MCF 10A (cell line): ENCODE measurements at places on chromosomes 11 and 22.

- H3K36me3 ChIP-seq: no peaks in the 10 kb centered on the region
- H3K4me3 ChIP-seq: no peak overlapping the region
- no peak for DNase-seq
- H3K27me3 ChIP-seq: no peaks in the 10 kb centered on the region
Observed at GRCh38 chr11:7668464-7668863, 4.8 kb downstream of the CYB5R2 start.

DNA sequence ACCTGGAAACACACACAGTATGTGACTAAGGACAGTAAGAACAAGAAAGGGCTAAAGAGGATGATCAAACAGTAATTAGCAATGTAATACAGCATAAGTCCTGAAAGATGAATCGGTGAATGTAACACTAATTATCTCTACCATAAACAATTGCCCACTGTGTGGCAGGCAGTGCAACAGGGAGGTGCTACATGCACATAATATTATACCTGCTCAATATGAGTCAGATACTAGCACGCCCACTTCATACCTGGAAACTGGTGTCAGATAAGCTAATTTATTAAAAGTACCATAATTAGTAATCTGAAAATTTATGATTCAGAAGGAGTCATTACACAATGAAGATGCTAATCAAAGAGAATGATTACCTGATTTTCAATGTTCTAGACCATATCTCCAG, 14.9 kb downstream of the CASP12 start:
- H3K4me1 ChIP-seq: no peaks in the 10 kb centered on the region
- DNase-seq: no peak
- H3K36me3 ChIP-seq: no peaks in the 10 kb centered on the region

DNA sequence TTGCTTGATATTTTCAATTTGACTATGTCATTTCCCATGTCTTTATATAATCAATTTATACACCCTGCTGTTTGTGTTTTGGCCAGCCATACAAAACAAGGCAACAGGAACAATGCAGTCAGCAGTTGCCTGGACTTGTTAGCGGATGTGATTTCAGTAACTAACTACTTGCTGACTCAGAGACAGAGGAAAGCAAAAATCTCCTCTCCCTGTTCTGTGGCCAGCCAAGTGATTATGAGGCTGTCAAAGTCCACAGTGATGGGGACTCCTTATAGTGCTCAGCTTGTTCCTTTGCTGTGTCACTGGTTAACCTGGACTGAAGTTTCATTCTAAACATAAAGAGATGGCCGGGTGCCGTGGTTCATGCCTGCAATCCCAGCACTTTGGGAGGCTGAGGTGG, 32.6 kb upstream of the APLP2 start:
- H3K27ac ChIP-seq: peak overlapping the region; percentile 3
- H3K4me1 ChIP-seq: peaks cover 15% of the 10 kb centered on the region
- no peak overlapping the region for H3K4me3 ChIP-seq
- H3K36me3 ChIP-seq: no peaks in the 10 kb centered on the region

GRCh38 chr11:128507936-128508335, 79.4 kb downstream of the ETS1 start:
- H3K27ac ChIP-seq: peak overlapping the region; percentile 89
- peaks cover 62% of the 10 kb centered on the region for H3K4me1 ChIP-seq
- H3K36me3 ChIP-seq: peaks cover 3% of the 10 kb centered on the region

DNA sequence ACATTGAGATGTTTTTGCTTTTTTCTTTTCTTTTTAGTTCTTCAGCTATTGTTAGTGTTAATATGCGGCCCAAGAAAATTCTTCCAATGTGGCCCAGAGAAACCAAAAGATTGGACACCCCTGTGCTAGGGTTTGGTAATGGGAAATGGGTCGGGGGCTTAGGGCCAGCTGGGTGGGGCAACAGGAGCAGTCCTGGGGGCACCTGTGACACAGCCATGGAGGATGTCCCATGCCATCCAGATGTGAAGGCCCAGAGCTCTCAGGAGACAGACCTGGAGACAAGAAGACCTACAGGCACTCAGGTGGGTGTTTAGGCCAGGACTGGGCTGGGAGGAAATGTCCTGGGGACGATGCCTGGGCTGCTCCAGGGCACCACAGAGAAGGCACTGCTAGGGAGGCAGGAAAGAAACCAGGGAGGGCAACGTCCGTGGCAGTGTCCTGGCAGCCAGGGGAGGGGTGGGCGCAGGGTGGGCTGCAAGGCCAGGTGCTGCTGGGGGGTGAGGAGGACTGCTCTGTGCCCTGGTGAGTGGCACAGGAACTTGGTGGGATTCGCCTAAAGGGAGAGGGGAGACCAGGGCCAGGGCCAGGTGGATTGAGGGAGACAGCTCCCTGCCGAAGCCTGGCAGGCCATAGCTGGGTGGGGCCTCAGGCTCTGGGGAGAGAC, 21.4 kb downstream of the RELT start:
- H3K4me1 ChIP-seq: no peaks in the 10 kb centered on the region
- H3K27me3 ChIP-seq: no peaks in the 10 kb centered on the region
- H3K27ac ChIP-seq: no peak overlapping the region
- H3K36me3 ChIP-seq: peaks cover 5% of the 10 kb centered on the region

DNA sequence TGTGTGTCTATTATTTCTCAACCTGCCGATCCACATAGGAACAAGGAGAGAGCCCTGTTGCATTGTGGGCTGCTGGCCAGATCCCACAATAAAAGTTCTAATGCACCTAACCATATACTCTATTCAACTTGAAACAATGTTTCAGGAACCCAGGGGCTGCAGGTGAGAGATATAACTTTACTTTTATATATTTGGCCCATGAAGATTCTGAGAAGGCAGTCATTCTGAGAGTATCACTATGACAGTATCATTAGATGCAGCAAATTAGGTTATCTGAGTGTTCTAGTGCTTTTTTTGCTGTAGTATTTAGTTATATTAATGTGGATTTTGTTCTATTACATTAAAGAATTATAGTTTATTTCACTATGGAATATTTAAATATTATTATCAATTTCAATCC, 655.1 kb upstream of the ARHGAP42 start:
- H3K27me3 ChIP-seq: no peaks in the 10 kb centered on the region
- H3K4me1 ChIP-seq: no peaks in the 10 kb centered on the region
- H3K27ac ChIP-seq: no peak overlapping the region
- no peak overlapping the region for H3K4me3 ChIP-seq
- no peaks in the 10 kb centered on the region for H3K36me3 ChIP-seq

GRCh38 chr11:19803506-19803998, 90.9 kb downstream of the NAV2 start:
- peaks cover 27% of the 10 kb centered on the region for H3K4me1 ChIP-seq
- H3K4me3 ChIP-seq: no peak overlapping the region
- no peak for DNase-seq

GRCh38 chr11:9858218-9858617, 194.3 kb downstream of the SWAP70 start:
- no peaks in the 10 kb centered on the region for H3K27me3 ChIP-seq
- H3K27ac ChIP-seq: no peak overlapping the region
- peaks cover 6% of the 10 kb centered on the region for H3K36me3 ChIP-seq
